ENCODE measurements at places on chromosomes 2 and 18.
A peak's percentile ranks its signal among the peaks of the same experiment; 100 is the strongest.

GRCh38 chr2:171247741-171248662 is 87.3 kb upstream of the TLK1 start:
- DNase-seq: peak; percentile 16

DNA sequence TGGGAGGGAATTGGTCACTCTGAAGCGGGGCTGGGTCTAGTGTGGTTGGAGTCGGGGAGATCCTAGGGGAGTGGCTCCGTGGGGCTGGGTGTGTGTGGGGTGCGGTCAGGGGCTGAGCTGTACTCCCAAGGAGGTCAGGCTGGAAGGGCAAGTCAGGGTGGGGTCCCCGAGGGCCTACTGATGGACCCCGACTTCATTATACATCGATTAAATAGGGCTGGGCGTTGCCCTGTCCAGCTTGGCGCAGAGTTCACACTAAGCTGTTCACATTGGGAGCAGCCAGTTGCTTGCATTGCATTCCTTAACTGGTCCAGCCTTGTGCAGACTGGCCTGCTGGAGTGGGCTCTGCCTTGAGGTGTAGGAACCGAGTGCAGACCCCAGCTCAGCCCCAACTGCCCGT is 131.2 kb downstream of the ASB1 start:
- no peak for DNase-seq

DNA sequence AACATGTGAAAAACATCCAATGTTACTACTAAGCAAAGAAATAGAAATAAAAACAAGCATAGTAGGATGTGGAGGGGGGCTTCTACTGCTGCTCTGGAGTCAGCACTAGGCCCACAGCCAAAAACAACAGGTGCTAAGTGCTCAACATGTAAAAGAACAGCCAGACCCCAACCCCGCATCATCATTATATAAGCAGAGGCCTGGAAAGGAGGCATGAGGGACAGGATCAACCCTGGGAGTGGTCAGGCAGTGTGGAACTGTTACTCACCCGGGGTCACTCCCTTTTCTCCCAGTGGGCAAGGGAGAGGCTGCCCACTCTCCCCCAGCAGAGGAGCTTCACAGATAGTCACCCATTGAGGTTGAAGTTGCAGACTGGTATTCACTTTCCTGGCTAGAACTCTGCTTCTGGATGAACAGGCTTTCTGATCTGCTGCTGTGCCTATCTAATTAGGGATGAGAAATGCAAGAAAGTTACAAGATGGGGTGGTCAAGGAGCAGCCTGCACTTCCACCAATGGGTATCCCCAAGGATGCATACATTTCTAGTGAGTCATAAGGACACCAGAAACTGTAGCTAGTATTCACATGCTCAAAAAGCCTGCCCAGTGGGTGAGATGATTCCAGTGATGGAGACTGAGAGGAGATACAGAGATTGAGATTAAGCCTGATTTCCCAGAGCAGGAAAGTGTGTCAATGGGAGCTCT is 480.1 kb upstream of the TCF4 start:
- DNase-seq: no peak

- no peak for DNase-seq
Measured at GRCh38 chr2:96811917-96812316, 4.2 kb upstream of the CNNM3 start.

GRCh38 chr18:68985172-68985820 is 187.4 kb downstream of the CCDC102B start:
- no peak for DNase-seq

DNA sequence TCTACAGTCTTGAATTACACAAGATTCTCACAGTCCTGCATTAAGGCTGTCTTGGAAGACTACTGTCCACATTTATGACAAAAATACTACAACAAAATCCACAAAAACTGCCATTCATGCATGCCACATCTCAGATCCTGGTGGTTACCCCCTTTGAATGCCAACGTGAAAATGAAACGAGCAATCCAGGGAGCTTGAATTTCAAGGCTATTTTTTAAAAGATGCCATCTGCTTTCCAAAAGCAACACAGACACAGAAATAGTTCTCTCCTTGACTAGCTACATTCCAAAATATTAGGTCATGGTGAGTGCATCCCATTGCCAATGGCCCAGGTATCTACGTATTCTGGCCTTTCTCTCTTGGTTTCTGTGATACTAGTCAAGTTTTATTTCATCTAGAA is 36.3 kb downstream of the IRS1 start:
- no peak for DNase-seq

- no peak for DNase-seq
Measured at GRCh38 chr2:26696351-26696816, 3.9 kb downstream of the KCNK3 start.

- DNase-seq: no peak
Measured at GRCh38 chr2:104052356-104052755, 801.6 kb upstream of the POU3F3 start.

- no peak for DNase-seq
Measured at GRCh38 chr2:163716101-163716500, 19.7 kb downstream of the FIGN start.

DNA sequence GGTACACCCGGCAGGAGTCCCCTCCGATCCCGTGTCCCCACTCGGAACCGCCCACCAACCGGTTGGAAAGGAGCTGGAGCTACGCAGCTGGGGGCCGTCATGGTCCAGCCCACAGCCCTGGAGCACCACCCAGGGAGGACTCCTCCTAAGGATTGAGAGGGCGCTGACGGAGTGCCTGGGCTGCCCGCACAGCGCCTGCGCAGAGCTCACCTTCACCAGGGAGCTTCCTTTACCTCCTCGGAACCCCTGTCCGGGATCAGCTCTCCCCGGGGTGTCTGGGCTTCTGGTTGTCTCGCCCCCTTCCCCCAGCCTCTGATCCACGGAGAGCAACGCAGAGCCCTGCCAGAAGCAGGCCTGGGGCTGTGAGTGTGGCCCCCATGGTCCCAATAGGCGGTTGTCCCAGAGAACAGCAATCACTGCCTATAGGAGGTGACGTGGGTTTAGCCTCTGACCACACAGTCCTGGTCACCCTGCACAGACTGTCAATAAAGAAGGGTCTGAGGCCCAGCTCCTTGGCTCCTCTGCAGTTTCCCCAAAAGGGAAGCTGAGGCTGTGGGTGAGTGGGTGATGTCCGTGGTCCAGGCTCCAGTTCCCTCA is 14.6 kb downstream of the ALPG start:
- DNase-seq: no peak

GRCh38 chr18:60019463-60019840 is 119.7 kb downstream of the PMAIP1 start:
- DNase-seq: no peak

GRCh38 chr2:236661061-236661761 is 91.6 kb downstream of the ACKR3 start:
- DNase-seq: no peak

- DNase-seq: peak; percentile 44
Measured at GRCh38 chr2:74849228-74849892, 15.4 kb downstream of the HK2 start.

DNA sequence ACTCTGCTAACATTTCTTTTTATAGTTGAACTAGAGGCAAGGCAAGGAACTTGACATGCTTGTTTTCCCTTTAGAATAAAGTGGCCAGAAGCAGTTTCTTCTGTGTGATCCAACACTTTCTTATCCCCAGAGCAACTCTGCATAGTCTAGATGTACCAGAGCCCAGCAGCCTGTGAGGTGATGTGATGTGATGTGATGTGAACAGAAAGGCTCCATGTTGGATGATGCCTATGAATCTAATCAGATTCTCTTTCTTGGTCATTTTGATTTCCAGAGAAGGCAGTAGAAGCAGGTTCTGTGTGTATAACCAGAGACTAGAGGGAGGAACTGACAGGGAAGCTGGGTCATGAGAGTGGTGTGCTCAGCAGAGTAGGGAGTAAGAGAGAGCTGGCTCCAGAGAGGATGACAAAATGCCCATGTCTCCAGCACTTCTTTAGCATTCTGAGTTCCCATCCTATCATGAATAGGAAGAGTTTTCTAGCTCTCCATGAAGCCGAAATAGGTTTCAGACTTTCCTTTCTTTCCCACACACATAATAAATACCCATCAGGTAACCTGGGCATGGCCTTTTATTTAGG is 31.0 kb upstream of the PTH2R start:
- DNase-seq: no peak

DNA sequence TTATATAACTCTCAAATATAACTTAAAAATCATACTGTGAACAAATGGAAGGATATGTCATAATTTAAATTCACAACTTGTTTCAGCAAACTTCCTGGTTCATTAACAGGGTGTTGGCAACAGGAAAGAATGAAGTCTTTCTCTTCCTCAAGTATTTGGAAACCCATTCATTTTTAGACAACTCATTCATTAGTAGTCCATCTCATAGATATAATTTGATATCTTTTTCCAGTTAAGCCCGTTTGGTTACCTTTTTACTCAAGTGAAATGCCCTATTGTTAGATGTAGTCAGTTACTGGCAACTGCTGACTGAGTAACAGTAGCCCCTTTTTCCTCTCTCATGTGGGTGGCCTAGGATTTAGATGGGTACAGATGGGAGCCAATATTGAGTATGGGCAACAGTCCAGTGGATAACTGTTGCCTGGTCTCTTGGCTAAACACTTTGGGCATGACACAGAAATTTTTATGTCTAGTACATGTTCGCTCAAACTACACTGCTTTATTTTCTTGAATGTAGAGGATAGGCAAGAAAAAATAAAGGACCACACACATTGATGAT is 4.6 kb upstream of the UGP2 start:
- DNase-seq: no peak

DNA sequence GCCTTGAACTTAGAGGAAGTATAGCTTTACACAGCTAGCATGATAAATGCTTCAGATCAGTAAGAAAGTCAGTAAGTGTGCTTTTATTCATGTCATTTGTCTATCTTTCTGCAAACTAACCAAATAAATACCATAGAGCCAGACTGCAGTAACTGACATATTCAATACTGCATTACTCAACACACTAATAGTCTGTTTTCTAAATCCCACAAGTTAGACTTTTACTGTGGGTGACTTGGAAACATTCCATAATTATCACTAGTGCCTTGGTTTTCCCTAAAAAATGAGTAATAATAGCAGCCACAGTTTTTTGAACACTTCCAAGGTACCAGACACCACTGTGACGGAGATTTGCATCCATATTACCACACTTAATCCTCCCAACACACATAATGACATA is 33.0 kb downstream of the ACVR1 start:
- DNase-seq: no peak

DNA sequence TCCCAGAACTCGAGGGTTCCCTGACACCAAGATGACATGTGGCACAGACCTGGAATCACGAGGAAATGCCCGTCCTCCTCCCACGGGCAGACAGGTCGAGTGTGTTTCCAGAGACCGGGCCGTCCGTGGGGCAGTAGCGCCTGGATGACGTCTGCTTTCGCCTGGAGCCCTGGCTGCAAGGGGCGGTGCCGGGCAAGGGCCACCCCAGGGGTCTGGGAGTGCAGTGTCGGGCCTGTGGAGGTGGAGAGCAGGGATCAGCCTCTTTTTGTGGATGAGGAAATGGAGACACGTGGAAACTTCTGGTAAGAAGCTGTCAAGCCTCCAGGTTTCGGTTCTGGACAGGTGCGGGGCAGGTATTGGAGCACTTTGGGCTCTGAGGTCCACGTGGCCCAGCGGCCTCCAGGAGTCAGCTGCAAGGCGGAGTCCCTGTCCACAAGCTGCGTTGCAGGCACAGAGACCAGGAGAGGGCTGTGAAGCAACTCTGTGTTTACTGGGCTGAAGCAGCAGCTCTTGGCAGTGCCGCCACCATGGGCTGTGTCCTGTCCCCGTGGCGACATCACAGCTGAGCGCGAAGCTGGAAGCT is 25.6 kb downstream of the NFATC1 start:
- no peak for DNase-seq

- no peak for DNase-seq
Measured at GRCh38 chr18:11969904-11970835, 11.1 kb upstream of the IMPA2 start.

GRCh38 chr18:76823161-76823538 is 793 bp downstream of the ZNF236 start:
- DNase-seq: no peak

DNA sequence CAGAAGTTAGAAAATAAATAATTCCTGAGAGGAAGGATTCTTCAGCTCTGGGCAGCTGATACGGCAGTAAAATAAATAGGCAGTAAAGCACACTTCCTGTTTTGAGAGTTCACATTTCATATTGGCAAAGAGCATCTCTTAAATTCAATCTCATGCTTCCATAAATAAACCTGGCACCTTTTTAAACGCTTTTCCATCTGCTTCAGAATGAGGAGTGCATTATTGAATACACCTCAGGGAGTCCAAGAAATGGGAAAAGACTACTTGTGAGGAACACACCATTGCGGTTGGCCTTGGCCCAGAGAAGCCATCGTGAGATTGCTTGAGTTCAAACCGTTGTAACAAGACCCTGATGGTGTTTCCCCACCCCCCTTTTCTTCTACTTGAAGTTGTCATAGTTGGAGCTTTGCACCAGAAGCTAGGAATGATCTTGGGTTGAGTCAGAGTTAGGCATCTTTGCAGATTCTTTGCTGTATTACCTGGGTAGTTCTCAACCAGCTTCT is 123.9 kb downstream of the RDH14 start:
- no peak for DNase-seq

GRCh38 chr2:95347681-95348608 is 50.8 kb downstream of the KCNIP3 start:
- no peak for DNase-seq

GRCh38 chr2:45612285-45612684 is 1.2 kb upstream of the SRBD1 start:
- no peak for DNase-seq

GRCh38 chr18:58100154-58100553 is 56.1 kb downstream of the NEDD4L start:
- no peak for DNase-seq

- no peak for DNase-seq
Measured at GRCh38 chr2:61620244-61621159, 82.3 kb upstream of the XPO1 start.

- DNase-seq: no peak
Measured at GRCh38 chr2:10556271-10557140, 108.4 kb upstream of the ODC1 start.

DNA sequence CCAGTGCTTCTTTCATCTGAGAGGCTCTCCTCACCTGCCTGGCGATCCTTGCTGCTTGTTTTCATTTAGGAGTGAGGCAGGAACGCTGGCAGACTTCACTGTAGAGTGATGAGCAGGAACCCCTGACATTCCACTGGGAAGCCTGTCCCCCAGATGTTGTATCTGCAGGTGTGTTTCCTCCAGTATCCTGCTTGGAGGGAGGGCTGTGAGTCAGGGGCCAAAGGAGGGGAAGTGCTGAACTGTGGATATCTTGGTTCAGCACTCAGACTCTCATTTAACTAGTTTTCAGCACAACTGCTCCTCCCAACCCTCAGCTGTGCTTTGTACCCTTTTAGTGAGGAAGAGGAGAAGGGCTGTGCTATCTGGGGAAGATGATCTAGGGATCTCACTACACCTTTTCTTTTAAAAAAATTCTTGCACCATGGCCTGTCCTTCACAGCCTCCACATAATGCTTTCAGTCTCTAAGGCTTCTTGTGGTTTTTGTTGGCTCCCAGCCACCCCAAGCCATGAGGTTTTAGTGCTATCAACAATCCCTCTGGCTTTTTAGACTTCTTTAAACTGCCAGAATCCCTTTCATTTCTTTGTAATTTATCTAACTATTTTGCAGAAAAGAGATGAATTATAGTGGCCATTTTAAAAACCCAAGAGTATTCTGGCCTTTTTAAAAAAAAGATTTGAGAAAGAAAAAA is 11.2 kb downstream of the ANKAR start:
- peak; percentile 7 for DNase-seq
